ENCODE measurements at places on chromosomes 5 and 9.

DNA sequence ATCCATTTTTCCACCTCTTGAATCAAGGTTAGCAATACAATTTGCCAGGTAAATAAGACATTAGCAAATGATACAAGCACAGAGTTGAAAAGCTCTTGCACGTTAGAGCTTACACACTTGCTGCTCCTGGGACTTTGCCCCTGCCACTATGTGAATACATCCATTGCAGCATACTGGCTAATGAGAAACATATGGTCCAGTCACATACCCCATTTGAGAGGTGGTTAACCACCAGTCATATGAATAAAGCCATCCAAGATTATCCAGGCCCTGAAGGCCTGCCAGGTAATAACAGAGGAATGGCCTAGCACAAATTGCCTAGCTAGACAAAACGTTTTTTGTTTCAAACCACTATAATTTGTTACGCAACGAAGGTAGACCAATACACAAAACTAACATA is 45.8 kb upstream of the FTMT start:
- DNase-seq: no peak

DNA sequence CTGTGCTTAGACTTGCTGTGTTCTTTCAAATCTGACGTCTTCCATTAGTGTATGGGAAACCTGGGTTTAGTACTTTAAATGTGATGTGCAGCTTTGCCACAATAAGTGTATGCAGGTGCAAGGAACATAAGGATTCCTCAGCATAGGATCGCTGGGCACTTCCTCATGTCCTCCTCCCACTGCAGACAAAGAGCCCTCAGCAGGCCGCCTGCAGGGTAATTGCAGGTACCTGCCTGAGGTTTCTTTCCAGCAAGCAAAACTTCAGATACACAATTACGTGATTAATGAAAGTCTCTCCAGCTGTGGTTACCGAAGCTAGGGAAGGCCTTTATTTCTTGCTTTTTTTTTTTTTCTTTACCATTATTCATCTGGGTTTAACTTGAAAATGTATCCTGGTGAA is 233.1 kb downstream of the RFK start:
- DNase-seq: no peak

DNA sequence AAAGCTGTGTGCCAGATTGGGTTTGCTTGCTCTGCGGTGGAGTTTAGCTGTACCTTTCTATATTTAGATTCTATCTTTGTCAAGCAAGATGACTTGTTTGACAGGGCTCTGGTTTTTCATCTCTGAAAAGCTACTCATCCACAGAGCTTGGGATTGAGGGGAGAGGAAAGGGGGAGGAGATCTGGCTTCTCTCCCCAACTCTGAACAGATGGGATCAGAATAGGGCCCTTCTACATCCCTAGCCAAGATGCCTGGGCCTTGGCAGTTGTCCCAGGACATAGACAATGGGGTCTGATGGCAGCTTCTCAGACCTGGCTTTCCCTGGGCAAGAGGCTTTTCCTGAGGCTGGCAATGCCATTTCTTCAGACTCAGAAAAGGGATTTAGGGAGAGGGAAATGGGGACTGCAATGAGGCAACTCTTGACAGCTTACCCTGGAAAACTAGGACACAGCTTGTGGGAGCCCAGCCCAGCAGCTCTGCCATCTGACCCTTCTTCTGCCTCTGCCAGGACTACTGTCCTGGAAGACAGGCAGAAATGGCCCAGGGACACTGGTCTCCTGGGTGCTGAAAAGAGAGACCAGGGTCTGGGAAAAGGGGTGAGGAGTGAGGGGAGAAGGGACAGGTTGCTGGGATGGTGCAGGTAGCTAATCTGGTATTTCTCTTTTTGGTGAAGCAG is 50.2 kb upstream of the ASTN2 start:
- DNase-seq: no peak

DNA sequence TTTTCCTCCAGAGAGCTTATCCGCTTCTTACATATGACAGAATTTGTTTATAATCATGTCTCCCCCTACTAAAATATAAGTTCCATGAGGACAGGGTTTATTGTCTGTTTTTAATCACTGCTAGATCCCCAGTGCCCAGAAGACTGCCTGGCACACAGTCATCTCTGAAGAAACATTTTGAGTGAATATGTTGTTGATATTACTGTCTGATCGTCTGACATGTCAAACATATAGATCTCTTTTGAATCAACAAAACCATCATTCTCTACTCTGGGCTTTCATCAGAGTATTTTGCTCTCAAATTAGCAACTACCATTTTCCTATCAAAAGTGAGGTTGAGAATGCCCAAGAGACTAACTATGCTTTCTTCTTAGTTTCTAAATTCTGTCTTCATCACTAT is 67.3 kb upstream of the SHISAL2B start:
- no peak for DNase-seq

DNA sequence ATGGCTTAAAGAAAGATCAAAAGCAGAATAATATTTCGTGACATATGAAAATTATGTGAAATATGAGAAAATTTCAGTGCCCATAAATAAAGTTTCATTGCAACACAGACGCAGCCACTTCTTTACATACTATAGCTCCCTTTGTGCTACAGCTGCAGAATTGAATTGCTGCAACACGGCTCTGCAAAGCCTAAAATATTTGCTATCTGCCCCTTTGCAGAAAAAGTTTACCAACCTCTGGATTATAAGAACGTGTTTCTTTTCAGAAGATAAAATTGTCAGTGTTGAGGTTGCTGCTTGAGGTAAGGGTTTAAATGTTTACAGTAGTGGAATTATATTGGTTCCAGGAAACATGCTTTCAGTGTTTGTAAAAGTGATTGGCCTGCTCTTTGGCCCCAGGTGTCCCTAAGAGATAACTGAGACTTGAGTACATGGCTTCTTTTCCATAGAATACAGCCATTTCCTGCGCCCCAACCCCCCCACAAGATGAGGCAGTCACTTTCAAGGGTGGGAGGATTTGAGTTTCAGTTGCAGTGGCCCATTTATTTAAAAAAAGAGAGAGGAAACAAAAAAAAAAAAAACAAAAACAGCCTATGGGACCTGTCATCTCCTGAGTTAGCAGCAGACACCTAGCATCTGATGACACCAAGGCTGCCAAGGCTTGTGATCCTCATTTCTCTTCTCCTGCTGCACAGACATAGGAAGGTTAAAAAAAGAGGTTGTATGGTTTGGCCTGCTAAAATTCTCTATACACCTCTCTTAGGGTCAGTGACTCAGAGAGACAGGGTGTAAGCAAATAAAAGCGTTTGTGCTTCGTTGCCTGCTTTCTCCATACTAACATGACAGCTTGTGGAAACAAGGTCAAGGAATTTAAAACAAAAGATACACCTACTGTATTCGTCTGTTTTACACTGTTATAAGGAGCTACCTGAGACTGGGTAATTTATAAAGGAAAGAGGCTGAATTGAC is 28.0 kb upstream of the HTR4 start:
- no peak for DNase-seq

GRCh38 chr9:22119522-22120158 is 110.5 kb upstream of the CDKN2B start:
- no peak for DNase-seq

DNA sequence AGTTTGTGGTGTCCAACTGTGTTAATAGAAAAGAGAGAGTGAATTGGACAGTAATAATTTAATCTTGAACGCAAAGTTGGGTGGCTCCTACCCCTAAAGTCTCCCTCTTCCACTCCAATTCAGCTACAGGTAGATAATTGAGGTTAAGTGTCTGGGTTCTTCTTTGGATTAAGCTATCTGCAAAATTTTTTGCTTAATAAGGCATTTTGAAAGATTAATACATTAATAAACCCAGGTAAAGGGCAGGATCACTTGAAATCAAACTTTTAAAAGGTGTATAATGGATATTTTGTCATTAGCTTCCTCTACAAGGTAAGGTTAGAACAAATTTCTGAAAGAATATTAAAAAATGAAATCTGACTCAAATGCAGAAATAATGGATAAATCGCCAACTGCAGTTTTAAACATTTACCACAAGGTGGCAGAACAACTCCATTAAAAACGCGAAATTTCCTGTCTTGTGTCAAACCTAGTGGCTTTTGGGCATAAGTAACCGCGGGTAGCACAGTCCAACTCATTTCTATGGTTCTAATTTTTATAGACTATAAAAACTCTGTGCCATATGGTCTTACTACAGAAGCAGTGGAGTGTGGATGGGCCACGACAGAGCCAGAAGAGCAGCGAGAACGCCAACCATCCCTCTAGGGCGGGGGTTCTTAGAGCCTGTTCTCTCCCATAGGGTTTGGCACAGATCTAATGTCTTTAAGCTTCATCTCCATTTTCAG is 276.5 kb downstream of the ARHGEF28 start:
- no peak for DNase-seq

DNA sequence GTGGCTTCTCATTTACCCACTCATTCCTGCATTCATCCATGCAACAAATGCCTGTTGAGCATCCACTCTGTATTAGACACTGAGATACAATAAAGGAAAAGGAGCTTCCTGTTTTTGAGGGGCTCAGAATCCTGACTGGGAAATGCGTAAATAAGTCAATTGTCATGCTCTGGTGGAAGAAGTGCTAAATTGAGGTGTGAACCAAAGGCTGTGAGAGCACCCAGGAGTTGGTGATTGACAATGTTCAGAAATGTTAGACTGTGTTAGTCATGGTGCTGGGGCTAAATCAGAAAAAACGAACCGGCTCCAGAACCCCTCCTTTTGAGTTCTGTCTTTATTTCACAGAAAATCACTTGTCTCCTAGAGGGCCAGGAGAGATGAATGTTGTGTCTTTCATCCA is 558.6 kb upstream of the SGCD start:
- DNase-seq: no peak

GRCh38 chr5:137248527-137248926 is 250.6 kb downstream of the SPOCK1 start:
- DNase-seq: no peak
